IMR-90 (cell line): ENCODE measurements at places on chromosomes 7 and 10. TPM values are rescaled to one million over a fixed set of nuclear protein-coding genes. Genes with fewer than 3 reads are reported as not detected.
A peak's percentile ranks its signal among the peaks of the same experiment; 100 is the strongest.

ADRA2A gene
- polyA plus RNA-seq, result not detected in 2 replicates

DNA sequence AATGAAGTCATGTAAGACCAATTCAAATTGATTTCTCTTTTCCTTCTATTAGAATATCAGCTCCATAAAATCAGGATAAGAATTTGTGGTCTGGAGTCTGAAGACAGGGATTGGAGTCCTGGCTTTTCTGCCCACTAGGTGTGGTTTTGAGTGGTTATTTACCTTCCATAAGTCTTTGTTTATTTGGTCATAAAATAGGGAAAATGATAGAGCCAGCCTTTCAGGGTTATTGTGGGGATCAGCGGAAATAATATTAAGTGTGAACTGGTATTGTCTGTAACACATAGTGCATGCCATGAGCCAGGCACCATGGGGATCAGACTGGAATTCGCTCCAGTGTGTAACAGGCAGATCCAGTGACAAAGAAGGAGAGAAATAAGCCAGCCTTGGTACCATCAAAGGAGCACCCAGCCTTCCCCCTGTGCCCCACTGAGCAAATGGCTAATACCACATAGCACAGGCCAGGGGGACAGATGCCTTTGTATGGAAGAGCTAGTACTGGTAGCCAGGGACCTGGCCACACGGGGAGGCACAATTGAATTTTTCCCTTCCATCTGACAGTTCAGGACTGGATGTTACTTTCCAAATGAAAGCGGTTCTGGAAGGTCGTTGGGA is 509.7 kb upstream of the PODXL start:
- no peak for DNase-seq

GPR26 gene
- polyA plus RNA-seq, result not detected in 2 replicates

DNA sequence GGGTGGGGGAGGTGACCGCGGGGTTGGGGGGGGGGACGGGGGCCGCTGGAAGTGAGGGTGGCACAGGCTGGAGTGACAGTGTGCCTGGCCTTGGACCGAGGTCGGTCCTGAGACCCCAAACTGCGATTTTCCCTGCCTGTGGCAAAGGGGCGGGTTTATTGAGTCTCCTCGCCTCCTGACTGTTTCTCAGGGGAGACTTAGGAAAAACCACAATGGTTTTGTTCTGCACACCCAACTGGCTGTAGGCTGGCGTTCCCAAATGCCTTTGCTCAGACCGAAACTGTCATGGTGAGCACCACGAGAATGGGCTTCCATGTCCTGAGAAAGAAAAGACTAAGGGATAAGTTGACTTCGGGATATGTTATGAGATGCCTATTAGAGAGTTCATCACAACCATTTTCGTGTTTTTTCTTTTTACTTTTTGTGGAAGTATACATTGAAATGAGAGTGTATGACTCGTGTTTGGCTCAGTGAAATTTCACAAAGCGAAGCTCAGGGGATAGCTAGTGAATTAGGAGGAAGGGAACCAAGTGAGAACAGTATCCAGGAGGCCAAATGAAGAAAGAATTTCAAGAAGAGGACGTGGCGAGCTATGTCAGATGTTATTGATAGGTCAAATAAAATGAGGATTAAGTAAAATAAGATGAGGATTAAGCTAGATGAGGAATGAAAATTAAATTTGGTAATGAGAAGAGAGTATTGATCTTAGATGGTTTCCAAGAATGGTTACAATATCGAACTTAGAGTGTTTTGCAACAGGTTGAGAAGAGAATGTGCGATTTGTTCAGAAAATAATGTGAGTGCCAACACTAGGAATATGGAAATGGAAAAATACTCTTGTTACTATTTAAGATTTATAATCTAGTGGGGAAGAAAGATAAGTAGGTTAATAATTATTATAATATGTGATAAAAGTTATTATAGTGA is 918 bp downstream of the NET1 start:
- DNase-seq, result peak; percentile 30

ERVW-1 gene
- polyA plus RNA-seq, result not detected in 2 replicates

TMEM178B gene
- 0.05 and 0.06 TPM in 2 replicates for polyA plus RNA-seq

GRCh38 chr10:123790132-123790885 is 101.3 kb downstream of the CPXM2 start:
- no peak for DNase-seq

IRF5 gene
- 0.14 TPM in 1 of 2 replicates, not detected in the other for polyA plus RNA-seq

GRCh38 chr10:59700709-59701108 is 8.9 kb downstream of the SLC16A9 start:
- no peak for DNase-seq

DNA sequence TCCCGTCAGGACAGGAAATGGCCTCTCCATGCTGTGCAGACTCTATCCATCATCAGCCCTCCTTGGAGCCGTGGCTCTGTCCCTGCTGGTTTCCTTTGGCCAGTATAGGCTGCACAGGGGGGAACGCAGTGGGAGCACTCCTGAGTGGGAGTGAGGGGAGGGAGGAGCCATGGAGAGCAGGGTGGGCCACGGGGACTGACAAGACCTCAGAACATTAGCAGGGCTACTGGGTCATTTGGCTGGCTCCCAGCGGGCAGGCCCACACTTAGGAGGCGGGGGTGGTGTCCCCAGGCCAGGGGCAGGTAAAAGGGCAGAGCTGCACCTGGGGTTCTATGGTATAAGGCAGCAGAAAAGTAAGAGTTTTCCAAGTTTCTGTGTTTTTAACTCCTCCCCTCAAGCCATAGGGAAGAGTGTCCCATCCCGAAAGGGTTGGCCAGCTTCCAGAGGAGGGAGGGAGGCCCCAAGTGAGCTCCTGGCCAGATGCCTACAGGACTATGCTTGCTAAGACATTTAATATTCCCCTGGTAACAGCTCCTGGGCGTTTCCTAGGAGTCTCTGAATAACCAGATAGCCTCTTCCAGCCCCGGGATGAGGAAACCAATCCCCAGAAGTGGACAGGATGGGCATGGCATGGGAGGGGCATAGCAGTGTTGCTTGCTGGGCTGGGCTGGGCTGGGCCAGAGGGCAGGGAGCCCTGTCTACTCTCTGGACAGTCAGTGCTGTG is 5.5 kb upstream of the OPN4 start:
- peak; percentile 68 for DNase-seq

- peak; percentile 12 for DNase-seq
Measured at GRCh38 chr10:79905322-79906314, 43.3 kb downstream of the SFTPD start.

FXYD4 gene
- polyA plus RNA-seq, result not detected in 2 replicates

CALML5 gene
- not detected in 2 replicates for polyA plus RNA-seq

ZNF680 gene
- polyA plus RNA-seq, result 1.2 and 1.5 TPM in 2 replicates
